ENCODE measurements at places on chromosomes 1 and 21.

DNA sequence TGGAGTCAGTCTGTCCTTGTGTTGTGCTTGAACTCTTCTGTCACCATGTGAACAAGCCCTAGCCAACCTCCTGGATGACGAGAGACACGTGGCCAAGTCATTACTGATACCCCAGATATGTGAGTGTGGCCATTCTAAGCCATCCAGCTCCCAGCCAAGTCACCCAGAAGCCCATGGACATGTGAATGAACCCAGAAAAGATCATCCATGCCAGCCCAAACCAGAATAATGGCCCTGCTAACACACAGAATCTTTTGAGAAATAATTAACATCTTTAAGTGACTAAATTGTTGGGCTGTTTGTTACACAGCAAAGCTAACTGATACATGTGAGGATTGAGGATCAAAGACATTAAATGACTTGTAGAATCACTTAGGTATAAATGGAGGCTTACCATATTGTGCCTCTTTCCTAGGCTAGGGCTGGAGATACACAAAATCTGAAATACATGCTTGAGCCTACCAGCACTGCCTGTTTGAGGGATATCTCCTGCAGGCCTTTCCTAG is 38.2 kb downstream of the KANK4 start:
- no peak for DNase-seq

- DNase-seq = no peak
Measured at GRCh38 chr1:9453375-9453774, 85.9 kb upstream of the SLC25A33 start.

- no peak for DNase-seq
Measured at GRCh38 chr1:39359028-39359570, 132.3 kb upstream of the BMP8A start.

GRCh38 chr1:175888996-175889395 is 145.6 kb upstream of the TNR start:
- DNase-seq = no peak

- DNase-seq = no peak
Measured at GRCh38 chr21:26800001-26800400, 45.2 kb downstream of the ADAMTS1 start.

DNA sequence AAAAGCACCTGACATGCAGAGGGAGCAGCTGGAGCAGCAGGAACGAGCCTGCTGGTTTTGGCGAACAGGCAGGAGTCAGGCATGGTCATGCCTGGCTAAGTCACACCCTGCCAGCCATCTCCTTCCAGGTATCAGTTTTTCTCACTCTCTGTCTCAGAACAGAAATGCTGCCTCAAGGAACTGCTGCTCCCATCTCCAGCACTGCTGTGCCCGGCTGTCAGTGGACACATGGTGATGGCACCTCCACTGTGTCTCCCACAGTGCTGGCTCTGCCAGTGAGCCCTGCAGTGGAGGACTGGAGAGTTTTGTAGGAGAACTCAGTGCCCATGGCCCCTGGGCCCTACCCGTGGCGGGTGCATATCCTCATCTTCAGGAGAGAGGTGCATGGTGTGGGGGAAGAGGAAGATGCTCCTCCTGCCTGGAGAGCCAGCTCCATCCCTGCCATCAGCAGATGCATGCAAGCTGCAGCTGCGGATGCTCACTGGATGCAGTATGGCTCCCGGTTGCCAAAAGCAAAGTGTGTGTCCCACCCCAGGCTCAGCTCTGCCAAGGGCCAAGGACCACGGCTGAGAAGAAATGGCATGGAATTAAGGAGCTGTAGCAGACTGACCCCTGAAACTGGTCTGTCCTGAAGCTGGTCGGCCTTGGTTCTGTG is 114.7 kb downstream of the GRIK3 start:
- DNase-seq = no peak

DNA sequence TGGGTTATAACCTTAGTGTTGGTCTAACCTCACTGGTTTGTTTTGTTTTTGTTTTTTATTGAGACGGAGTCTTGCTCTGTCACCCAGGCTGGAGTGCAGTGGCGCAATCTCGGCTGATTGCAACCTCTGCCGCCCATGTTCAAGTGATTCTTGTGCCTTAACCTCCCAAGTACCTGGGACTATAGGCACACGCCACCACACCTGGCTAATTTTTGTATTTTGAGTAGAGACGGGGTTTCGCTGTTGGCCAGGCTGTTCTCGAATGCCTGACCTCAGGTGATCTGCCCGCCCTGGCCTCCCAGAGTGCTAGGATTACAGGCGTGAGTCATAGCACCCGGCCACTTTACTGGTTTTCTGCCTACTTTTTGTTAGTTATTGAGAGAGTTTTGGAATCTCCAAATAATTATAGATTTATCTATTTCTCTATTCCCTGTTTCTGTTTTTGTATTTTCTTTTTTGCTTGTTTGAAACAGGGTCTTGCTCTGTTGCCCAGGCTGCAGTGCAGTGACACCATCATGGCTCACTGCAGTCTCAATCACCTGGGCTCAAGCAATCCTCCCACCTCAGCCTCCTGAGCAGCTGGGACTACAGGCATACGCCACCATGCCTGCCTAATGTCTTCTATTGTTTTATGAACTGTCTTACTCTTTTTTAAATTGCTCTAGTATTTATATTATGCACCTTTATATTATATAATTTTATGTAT is 21.4 kb downstream of the SMG7 start:
- DNase-seq = no peak

DNA sequence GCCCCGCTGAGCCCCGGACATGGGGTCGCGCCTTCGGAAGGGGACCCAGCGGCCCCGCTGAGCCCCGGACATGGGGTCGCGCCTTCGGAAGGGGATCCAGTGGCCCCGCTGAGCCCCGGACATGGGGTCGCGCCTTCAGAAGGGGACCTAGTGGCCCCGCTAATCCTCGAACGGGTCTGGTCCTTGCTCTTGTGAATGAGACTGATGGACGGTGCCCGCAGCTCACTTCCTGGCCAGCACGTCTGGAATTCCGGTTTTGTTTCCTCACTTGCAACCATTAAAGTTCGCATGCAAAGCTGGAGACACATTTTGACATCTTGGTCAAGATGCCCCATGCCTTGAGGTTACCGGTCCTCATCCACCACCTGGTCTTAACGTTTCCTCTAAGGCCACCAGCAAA is 5.6 kb downstream of the WRAP73 start:
- DNase-seq = no peak

GRCh38 chr1:98211271-98211845 is 290.5 kb upstream of the DPYD start:
- no peak for DNase-seq

- DNase-seq = no peak
Measured at GRCh38 chr1:29636936-29637335, 400.6 kb downstream of the PTPRU start.

- no peak for DNase-seq
Measured at GRCh38 chr1:43951021-43951985, 4.6 kb downstream of the IPO13 start.

GRCh38 chr1:209589440-209589839 is 5.9 kb downstream of the CAMK1G start:
- no peak for DNase-seq

- DNase-seq = no peak
Measured at GRCh38 chr1:17559615-17560419, 20.3 kb downstream of the ARHGEF10L start.

DNA sequence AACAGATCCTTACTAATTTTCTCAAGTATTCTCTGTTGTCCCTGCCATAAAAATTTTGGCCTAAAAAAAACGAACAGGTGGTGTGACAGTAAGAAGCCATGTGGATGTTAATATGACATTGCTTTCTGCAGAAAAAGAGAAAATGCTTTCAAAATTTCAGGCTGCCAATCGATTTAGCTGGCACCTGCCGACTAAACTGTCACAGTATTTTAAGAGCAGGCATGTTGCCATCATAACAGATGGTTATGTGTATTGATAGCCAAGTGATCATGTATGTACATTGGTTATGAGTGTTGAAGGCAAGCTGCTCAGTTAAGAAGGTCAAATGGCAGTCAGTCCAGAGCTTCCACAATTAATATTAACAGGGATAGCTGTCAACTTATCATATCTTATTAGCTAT is 1017.0 kb downstream of the MRPL39 start:
- no peak for DNase-seq

GRCh38 chr1:169708647-169709046 is 2.8 kb downstream of the SELL start:
- no peak for DNase-seq

- no peak for DNase-seq
Measured at GRCh38 chr1:42128499-42128898, 24.7 kb upstream of the GUCA2B start.

DNA sequence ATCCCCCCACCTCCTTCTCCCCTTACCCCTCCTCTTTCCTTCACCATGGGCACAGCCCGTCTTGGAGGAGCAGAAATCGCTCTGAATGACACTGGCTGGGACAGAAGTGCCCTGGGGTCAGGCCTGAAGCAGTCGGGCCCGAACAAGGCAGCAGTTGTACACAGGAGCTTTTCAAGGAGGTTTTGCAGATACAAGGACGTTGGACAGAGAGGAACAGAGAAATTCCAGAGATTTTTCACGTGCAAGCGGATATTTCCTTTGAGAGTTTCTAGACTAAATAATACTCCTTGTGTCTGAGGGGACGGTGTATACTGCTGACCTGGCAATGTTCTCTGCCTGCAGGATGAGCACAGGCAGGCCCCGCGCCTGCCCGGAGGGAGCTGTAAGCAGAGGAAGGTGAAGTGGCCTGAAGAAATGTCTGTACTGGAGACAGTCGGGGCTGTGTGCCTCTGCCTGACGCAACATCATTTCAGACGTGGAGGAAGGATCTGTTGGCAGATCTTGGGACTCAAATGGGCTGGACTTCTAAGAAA is 95.3 kb upstream of the SLC25A33 start:
- no peak for DNase-seq

- DNase-seq = no peak
Measured at GRCh38 chr1:42334240-42335049, 590 bp downstream of the FOXJ3 start.

- no peak for DNase-seq
Measured at GRCh38 chr1:53971718-53972117, 25.6 kb downstream of the LRRC42 start.

- no peak for DNase-seq
Measured at GRCh38 chr1:107689733-107690132, 275.2 kb downstream of the VAV3 start.

DNA sequence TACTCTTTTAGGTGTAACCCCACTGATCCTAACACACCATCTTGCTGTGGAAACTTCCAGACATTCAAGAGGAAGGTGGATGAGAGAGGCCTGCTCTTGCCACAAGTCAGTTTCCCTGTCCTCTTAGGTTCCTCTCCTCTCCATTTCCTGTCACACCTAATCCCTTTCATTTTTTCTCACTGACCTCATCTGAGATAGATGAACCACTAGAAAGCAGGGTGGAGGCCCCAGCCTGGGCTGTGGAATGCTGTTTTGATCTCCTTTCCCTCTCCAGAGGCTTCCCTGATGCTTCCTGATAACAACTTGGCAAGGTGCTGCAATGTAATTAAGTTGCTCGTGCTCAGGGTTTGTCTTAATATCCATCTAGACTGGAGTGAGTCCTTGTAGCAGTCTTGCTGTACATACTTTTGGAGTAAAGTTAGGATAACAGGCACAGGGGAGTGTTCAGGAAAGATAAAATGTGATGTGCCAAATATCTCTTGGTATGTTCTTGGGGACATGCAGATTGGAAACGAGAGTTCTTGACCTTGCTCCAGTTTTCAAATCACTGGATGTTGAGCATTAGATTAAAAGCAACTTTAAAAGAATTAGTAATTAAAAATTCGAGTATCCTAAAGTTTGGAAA is 11.2 kb downstream of the LRRC42 start:
- DNase-seq = no peak

GRCh38 chr1:26274801-26275425 is 5.0 kb upstream of the SH3BGRL3 start:
- no peak for DNase-seq

DNA sequence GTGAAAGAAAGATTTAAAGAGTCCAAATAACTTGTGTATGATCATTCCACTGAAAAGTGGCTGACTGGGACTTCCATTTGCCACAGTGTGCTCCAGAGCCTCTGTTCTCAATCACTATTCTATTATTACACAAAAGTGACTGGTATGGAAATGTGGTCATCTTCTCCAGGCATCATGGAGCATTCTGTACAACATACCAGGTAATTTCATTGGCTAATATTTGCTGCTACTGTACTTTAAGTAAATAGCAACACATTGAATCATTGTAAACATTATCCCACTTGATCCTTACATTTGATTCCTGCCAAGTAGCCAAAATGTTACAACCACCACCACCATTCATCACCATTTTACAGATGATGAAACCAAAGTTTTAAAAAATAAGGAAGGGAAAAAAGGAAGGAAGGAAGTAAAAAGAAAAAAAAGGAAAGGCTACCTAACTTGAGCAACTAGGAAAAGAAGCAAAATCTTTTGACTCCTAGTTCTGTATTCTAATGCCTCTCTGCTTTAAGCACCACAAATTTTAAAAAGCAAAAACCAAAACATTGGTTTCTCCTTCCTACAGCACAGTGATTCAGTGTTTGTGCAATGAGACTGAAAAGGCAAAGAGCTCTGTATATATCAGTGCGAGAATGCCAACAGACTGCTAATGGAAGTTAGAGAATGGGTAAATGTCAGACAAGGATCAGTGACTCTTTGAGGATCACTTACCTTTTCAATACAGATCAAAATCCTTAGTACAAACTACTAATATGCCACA is 361.4 kb upstream of the PTBP2 start:
- no peak for DNase-seq

DNA sequence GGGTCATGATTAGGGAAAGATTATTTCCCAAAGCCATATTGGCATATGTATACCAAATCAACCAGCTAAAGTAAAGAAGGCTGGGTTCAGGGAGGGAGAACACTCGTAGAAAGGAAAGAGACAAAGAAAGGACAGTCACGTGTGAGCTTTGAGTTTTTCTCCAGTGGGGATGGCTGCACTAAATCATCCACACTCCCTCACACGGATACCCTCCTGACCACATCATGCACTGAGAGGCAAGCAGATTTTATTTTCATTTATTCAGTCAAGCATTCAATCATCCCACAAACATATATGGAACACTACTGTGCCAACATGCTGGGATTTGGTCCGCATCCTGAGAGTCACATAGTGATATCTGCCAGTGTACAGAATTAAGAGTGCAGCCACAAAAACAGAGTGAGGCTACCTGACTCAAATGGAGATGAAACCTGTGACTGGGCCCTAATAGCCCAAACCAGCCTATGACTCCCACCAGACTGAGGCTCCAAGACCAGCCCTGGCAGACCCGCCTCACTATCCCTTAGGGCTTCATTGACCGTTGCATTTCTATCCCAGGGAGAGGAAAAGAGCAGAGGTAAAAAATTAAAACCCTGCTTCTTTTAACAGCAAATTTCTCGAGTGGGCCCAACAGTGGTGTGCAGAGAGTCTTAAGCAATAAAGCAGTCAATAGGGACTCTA is 155.9 kb downstream of the BARHL2 start:
- DNase-seq = no peak

DNA sequence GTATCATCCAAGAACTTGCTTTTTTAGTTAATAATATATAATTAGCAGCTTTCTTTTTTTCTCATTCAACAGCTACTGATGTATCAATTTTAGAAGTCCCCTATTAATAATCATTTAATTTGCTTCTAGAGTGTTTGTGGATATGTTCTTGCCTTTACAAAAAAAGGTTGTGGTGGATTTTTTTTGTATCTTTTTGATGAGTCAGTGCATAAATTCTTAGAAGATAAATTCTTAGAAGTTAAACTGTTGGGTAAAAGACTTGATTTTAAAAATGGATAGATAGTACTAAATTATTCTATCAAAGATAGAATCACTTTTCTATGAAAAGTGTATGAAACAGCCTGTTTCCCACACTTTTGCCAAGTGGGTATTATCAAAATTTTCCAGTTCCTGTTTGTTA is 11.9 kb downstream of the FGGY start:
- DNase-seq = no peak

- no peak for DNase-seq
Measured at GRCh38 chr1:204495078-204495753, 611 bp upstream of the PIK3C2B start.

GRCh38 chr21:33938381-33938780 is 22.8 kb upstream of the ATP5PO start:
- DNase-seq = no peak

All from NCI-H187 treated with DMSO at 0.1 percent for 48 hours (cell line).